ENCODE measurements at places on chromosomes 11 and 22.

- DNase-seq = no peak
Observed at GRCh38 chr11:9001736-9002135, 2.1 kb downstream of the NRIP3 start.

DNA sequence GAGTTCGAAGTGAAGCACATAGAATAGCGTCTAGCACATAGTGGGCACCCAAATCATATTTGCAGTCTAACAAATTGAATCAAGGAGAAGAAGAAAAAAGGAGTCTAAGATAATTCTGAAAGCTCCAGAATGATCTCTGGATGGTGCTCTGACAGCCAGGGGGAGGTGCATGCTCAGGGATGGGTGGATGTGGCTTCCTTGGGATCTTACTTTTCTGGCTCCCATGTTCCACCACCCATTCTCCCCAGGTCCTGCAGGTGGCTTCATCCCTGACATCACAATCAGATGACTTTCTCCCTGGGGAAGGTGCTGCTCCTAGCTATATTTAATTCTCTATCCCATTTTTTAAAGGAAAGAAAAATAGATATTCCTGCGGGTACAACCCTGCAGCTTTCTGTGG is 381.9 kb downstream of the CADM1 start:
- no peak for DNase-seq

GRCh38 chr11:65422633-65423515 is at the start of gene NEAT1:
TSS of gene NEAT1 (plus strand) at chr11:65422798.
- DNase-seq = no peak

DNA sequence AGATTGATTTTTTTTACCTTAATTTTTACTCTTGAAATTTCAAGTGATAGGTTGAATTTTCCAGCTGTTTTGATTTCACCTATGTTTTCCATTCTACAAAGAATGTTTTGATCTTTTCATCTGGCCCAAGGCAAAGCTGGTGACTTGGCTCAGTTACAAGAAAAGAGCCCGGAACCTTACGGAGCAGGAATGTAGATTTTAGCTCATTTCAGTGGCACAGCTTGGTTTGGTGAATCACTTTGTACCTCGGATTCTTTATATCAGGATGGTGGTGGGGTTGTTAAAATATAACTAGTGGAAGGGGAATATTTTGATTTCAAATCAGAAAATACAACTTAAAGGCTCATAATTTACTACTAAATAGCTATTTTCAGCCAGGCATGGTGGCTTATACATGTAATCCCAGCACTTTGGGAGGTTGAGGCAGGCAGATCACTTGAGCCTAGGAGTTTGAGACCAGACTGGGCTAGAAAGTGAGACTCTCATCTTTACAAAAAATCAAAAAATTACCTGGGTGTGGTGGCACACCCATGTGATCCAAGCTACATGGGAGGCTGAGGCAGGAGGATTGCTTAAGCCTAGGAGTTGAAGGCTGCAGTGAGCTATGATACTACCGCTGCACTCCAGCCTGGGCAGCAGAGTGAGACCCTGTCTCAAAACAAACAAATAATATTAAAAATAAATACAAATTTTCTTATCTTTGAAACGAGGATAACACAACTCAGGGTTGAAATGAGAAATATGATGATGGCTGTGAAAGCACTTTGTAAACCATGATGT is 9.4 kb upstream of the GRIK4 start:
- no peak for DNase-seq

DNA sequence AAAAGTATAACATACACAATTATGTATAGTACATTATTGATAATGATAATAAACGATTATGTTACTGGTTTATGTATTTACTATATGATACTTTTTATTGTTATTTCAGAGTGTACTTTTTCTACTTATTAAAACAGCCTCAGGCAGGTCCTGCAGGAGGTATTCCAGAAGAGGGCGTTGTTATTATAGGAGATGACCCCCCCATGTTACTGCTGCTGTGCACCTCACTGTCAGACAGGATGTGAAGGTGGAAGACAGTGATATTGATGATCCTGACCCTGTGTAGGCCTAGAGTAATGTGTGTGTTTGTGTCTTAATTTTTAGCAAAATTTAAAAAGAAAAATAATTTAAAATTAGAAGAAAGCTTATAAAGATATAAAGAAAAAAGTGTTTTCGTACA is 57.6 kb downstream of the REXO2 start:
- DNase-seq = no peak

DNA sequence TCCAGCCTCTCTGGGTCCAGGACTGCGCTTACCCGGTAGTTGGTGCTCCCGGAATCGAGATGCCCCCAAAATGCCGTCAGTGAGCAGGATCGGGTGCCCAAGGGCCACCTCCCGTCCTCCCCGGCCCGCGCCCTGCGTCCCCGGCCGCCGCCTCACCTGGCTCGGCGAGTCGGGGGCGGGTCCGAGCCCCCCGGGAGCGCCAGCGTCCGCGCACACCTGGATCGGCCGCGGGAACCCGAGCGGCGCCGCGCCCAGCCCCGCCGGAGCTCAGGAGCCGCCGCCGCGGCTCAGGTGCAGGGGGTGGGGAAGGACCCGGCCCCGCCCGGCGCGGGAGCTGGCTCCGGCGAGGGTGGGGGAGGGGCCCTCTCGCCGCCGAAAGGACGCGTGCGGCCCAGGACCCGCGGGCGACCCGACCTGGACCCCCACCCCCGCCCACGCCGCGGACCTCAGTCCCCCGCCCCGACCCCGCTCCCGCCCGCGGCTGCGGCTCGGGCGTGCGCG is at the start of gene SHANK2:
SHANK2 (minus strand) TSS at position 309 of the 501 bp plus-strand sequence. CDS start 105,251 bp downstream, outside the sequence.
- no peak for DNase-seq

DNA sequence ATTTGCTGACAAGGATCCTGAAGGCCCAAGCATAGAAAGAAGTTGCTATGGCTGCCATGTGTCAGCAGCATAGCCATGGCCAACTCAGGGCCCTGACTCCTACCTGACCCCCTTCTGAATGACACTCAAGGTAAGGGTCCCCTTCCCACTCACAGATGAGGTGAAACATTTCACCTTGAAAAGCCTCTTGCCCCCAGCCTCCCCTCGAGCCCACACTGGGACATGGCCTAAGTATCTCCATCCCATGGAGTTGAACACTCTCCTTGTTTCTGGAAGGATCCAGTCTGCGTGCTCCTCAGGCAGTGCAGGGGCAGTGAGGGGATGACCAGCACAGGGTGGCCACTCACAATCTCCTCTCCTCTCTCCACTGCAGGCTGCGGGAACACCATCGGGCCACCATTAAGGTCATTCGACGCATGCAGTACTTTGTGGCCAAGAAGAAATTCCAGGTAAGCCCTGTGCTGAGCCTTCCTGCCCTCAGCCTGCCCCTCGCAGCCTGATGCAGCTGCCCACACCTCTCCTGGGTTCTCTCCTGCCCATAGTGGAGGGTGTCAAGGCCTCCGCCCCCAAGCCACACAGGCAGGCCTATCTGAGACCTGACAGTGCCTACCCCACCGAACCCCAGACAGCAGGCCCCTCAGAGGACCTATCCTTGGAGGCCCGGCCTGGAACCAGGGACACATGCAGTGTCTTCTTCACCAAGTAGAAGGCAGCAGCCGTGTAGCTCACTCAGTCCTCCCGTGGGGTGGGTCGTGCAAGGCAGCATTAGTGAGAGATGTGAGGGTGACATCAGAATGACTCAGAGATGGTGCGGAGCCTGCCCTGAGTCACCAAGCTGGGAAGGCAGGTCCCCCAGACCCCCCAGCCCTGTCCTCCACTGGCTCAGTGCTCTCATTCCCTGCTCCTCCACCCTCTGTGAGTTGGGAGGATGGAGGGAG is 68.9 kb upstream of the KCNQ1OT1 start:
- no peak for DNase-seq

- no peak for DNase-seq
Observed at GRCh38 chr11:83292709-83293456, 6.7 kb upstream of the CCDC90B start.

DNA sequence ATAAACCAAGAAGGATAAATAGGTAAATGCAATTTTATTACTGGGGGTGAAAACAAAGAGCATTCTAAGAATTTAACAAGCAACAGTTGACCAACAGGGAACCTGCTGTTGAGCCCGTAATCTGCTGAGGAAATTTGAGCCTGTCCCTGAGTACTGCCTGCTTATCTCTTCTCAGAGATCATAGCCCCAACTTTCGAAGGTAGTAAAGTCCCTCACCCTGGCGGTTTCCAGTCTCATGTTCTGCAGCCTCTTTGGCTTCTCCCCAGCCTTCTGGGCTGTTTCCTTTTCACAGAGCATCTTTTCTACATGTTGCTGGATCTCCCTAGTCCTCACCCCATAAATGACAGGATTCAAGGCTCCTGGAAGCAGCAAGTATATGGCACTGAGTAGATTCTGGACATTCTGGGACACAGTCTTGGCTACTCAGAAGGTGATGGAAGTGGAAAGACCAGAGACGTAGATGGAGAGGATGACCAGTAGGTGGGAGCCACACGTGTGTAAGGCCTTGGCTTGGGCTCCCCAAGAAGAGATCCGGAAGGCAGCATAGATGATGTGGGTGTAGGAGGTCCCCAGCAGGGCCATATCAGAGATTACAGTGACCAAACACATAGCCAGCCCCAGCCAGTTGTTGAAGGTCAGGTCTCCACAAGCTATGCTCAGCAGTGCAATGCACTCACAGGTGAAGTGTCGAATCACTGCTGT is 51.6 kb downstream of the RRM1 start:
- DNase-seq = no peak

GRCh38 chr22:11605468-11605981 is 3922.5 kb upstream of the OR11H1 start:
- no peak for DNase-seq

GRCh38 chr11:16013242-16013641 is 343.1 kb downstream of the SOX6 start:
- no peak for DNase-seq

DNA sequence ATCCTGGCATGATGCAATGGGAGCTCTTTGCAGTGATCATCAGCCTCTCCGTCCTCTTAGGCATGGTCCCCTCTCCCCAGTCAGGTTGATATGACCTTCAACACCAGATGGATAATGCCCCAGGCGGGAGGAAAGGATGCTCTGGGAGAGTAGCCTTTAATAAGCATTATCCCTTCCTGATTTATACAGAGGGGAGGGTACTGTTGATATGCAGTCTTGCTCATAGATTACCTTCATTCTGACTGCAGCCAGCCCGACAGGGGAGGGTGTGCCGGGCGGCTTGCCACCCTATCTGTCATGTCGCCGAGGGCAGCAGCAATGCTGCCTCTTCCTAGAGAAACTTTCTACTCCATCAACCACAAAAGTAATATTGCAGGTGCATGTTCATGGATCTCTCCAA is 497.4 kb downstream of the OPCML start:
- DNase-seq = no peak

DNA sequence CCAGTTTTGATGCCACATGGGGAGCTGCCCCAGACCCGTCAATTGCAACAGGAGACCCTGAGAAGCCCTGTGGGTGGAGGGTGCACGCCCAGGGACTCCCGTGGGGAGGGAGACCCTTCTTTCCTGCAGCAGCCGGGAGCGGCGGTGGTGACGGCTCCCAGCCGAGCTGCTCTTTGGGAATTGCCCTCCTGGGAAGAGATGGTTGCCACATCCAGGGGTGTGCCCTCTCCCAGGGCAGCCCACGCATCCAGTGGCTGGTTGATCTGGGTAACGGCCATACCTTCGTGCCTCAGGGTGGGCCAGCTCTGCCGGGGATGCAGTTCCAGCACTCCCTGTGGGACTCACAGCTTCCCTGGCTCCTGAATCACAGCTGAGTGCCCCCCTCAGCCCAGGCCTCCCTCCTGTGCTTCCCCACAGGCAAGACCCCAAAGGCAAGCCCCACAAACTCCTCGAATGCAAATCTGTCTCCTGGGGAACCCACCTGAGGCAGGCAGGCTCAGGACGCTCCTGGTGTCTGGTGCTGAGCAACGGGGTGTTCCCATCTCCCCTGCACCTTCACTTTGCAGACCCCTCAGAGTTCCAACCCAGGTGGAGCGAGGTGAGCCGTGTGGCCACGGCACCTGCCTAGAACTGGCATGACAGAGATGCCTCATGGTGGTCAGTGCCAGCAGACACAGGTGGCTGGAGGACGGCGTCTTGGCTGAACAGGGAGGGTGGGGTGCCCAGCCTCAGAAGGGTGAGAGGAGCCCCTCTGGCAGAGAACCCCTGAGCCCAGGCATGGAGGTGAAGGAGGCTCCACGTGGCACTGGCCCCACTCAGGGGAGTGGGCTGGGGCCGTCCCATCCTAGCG is 1027.4 kb downstream of the BRD1 start:
- DNase-seq = no peak

DNA sequence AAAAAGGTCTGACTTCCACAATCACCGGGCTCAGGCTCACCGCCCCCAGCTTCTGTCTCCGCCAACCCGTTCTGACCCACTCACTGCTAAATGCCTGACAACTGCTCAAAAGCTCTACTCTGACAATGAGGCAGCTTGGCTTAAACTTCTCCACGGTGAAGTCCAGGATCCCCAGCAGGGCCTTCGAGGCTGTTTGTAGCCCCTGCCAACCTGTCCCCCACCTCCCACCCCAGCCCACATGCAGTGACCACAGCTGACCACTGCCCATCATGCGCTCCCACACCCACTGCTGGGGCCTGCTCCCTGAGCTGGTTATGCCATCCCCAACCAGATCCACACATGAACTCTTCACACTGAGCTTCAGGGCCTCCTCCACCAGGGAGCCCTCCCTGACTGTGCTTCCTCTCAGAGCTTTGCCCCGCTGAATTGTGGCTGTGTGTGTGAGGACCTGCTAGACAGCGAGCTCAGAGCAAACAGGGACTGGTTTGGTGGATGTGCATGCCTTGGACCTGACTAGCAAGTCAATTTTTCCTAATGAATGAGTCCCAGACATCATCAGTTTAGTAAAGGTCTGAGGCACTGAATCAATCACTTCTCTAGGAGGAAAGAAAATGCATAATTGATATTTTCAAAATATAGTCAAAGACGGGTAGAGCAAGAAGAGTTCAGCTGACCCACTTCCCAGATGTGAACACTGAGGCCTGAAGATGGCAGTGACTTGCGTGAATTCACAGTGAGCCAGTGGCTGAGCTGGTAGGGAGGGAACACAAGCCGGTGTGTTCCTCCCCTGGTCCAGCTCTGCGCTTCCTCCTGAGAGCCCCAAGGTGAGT is 7.7 kb downstream of the LRRC32 start:
- DNase-seq = no peak

All from NCI-H2107 (cell line).